Activated CD4-positive, alpha-beta T cell treated with anti-CD3 and anti-CD28 coated beads for 36 hours (primary cell): ENCODE measurements at places on chromosomes 2 and 18. TPM values are rescaled to one million over a fixed set of nuclear protein-coding genes. Genes with fewer than 3 reads are reported as not detected.

DNA sequence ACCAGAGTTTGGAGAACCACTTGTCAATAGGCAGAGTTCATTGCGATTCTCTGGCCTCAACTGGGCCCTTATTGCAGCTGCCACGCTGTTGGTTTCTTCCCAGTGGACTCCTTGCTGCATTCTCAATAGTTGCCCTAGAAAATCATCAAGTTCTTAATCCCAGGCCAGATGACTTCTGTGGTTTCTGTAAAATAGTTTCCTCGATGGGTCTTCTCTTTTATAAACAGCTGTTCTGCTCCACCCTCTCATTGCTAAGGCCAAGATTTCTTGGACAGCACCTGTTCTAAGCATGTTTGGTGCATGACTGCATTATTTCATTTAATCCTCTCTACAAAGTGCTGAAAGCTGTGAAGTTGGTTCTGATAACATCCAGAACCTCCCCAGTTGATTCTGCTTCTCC is 131.0 kb downstream of the BCL2L11 start:
- H3K36me3 ChIP-seq: no peaks in the 10 kb centered on the region
- H3K27ac ChIP-seq: no peak overlapping the region
- no peak overlapping the region for H3K4me3 ChIP-seq
- DNase-seq: no peak
- peaks cover 4% of the 10 kb centered on the region for H3K4me1 ChIP-seq

CYBRD1 gene
- total RNA-seq: 1.4 TPM

TLX2 gene
- total RNA-seq: 0.18 TPM

GRCh38 chr2:172921532-172922236 is 154.0 kb upstream of the MAP3K20 start:
- H3K36me3 ChIP-seq: no peaks in the 10 kb centered on the region
- no peak overlapping the region for H3K4me3 ChIP-seq
- DNase-seq: no peak
